A549 treated with DMSO at 1 μM for 4 hours (cell line): ENCODE measurements at places on chromosomes 6 and 20. TPM values are rescaled to one million over a fixed set of nuclear protein-coding genes. Genes with fewer than 3 reads are reported as not detected.

SIM1 gene
- not detected in 5 replicates for total RNA-seq

CGA gene
- 0.19 to 0.20 TPM (median 0.19 TPM) in 3 of 5 replicates, not detected in the others for total RNA-seq

NOX3 gene
- not detected in 5 replicates for total RNA-seq

CST2 gene
- 0.14 to 0.52 TPM (median 0.28 TPM) in 3 of 5 replicates, not detected in the others for total RNA-seq

TREM1 gene
- total RNA-seq, result 0.09 to 0.30 TPM (median 0.13 TPM) in 4 of 5 replicates, not detected in the other

PRPH2 gene
- not detected in 5 replicates for total RNA-seq

SMPDL3A gene
- 1.8 to 3.4 TPM (median 2.6 TPM) in 5 replicates for total RNA-seq

HLA-DMB gene
- 1.2 to 2.3 TPM (median 1.7 TPM) in 5 replicates for total RNA-seq
